ENCODE measurements at places on chromosomes 7 and 10. TPM values are rescaled to one million over a fixed set of nuclear protein-coding genes. Genes with fewer than 3 reads are reported as not detected.

- no peak for DNase-seq
Measured at GRCh38 chr10:69961881-69962745, 90.5 kb upstream of the MACROH2A2 start.

GRCh38 chr10:62748386-62748785 is 56.1 kb upstream of the ADO start:
- DNase-seq: no peak

DNA sequence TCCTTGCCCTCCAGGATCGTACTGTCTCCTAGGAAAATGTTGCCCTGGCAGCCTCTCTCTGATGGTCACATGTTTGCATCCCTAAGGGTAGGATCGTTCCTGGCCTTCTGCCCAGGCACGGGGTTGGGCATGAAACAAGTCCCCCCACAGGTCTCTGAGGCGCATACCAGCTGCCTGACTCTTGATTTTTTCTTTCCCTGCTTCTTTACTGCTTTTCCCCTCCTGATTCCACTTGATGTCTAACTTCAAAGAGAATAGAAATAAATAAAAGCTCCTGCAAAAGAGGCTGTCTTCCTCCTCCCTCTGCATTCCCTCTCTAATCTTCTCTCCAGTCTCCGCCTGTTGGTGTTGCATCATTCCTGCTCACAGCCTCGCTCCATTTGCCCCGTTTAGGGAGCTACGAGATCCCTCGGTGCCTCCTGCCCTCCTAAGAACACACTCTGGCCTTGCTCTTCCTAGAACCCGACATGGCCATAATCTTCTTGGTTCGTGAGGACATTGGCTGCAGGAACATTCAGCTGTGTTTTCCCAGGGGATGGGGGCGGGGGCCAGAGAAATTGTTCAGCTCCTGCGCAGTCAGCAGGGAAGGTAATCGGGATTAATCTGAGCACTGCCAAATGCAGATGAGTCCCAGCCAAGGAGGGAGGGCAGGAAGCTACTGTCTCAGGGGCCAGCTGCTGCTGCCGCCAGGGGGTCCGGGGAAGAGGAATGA is 26.0 kb downstream of the LEP start:
- DNase-seq: no peak

DNA sequence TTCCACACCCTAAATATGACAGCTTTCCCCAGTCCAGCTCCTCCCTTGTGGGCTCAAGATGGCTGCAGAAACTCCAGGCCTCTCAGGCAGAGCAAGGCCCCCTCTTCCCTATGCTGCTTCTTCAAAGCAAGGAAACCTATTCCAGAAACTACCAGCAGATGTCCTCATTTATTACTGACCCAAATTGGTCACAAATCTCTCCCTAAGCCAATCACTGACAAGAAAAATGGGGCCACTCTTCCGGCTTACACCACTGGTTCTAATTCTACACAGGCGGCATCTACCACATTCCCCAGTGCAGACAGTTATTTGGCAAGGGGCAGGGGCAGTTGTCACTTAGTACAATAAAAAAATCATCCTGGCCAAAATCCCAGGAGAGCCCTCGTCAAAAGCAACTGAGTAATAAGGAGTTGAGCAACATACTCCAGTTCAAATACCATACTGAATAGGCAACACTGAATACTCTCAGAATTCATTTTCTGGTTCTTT is 150.4 kb downstream of the SFMBT2 start:
- no peak for DNase-seq

DNA sequence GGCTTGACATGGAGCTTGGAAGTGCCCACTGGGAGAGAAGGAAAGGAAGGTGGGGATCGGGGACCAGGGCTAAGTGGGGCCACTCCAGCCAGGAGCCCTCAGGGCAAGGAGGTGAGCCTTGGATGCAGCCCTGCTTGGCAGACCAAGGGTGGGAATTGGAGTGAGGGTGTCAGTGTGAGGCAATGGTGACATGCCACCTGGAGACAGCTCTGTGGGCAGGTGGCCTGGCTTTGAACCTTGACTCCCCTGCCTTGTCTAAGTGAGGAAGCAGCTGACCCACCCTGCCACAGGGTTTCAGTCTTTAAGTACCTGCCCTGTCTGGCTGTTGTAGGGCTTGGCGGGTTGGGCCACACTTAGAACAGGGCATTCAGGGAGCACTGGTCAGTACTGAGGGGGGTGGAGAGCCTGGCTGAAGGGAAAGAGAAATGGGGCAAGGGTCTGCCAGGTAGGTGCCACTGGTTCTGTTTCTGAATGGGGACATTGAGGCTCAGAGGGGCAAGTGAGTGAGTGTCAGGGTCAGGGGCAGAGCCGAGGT is 4.8 kb downstream of the RAMP3 start:
- DNase-seq: peak; percentile 24

DNA sequence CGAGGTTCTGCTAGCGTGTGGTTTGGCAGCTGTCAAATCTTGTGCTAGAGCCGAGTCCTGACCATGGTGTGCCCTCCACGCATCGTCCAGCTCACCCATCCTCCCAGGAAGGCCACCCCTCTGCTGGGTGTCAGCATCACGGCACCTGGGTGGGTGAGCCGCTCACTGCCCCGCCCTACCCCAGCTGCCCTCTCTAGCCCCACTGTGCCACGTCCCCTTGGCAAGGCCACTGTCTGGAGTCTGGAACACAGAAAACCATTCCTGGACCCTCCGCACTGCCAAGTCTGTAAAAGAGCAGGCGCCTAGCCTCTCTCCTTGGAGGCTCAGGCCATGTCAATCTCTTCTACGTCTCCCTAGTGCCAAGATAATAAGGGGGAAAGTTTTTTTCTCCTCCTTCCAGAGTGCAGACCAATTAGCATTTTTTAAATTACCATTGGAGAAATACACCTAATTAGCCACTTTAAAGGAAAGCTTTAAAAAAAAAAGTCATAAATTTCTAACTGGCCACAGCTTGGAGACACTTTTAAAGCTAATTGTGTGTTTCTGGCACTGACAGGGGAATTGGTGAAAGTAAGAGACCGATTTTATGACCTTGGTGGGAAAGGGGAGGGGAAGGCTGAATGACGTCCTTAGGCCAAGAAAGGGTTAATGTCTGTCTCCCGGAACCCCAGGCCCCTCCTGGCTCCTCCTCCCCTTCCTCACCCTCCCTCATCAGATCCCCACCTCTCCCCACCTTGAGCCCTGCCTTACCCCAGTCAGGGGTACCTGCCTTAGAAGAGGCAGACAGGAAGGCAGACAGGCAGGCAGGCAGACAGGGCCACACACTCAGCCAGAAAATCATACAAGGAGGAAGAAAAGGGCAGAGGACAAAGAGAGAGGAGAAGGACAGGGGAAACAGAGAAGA is 151.2 kb downstream of the PLXNA4 start:
- no peak for DNase-seq

GRCh38 chr7:40015790-40016296 is 65.8 kb downstream of the CDK13 start:
- DNase-seq: no peak

- DNase-seq: no peak
Measured at GRCh38 chr7:28933846-28934320, 24.2 kb downstream of the TRIL start.

- no peak for DNase-seq
Measured at GRCh38 chr10:78672918-78673317, 395.8 kb upstream of the ZMIZ1 start.

GRCh38 chr7:129786825-129787563 is 165.8 kb downstream of the UBE2H start:
- no peak for DNase-seq

DNA sequence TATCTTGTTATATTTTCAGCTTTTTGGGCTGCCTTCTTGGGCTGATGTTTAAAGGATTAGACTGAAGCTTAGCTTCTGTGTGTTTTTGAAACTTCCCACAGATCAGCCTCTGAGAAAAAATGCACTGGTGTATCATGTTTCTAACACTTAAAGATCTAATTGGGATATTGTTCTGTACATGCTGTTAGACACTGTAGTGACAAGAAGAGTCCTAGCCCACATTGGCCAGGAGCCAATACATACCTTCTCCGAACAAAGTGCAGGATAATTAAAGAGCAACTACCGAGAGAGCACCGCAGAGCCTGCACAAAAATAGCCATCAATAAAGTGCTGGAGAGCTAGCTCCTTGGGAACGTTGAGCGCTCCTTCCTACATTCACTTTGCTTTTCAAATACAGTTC is 289.4 kb upstream of the SP8 start:
- no peak for DNase-seq

DNA sequence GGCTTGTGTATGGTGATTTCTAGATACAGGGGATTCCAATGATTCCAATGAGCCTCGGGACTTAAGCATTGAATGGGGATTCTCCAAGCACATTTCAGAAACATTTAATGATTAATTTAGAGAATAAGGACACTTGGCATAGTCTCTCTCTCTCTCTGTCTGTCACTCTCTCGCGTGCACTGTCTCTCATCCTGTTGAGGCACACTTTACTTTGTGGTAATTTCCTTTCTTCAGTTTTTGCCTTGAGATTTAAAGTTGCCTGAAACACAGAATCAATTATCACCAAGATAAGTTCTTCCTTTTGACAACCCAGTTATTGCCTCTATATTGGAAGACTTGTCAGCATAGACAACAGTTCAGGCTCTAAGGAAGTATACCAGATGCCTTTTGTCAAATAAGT is 131.6 kb downstream of the ARID5B start:
- no peak for DNase-seq

DNA sequence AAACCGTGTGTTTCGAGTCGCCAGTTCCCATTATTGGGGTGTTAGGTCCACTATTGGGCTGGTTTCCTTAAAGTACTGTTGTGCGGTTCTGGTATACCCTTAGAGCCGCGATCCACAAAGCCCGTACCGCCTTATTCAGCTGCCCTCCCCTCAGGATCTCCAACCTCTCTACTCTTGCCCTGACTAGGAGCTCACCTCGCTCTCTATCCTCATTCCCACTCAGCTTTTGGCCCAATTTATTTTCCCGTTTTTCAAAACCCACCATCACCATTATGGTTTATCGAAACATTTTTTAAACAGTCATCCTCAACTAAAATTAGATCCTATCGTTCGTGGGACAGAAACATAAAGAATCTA is 461 bp upstream of the ETV1 start:
- no peak for DNase-seq

GRCh38 chr10:29840516-29841276 is 205.9 kb upstream of the SVIL start:
- no peak for DNase-seq

DNA sequence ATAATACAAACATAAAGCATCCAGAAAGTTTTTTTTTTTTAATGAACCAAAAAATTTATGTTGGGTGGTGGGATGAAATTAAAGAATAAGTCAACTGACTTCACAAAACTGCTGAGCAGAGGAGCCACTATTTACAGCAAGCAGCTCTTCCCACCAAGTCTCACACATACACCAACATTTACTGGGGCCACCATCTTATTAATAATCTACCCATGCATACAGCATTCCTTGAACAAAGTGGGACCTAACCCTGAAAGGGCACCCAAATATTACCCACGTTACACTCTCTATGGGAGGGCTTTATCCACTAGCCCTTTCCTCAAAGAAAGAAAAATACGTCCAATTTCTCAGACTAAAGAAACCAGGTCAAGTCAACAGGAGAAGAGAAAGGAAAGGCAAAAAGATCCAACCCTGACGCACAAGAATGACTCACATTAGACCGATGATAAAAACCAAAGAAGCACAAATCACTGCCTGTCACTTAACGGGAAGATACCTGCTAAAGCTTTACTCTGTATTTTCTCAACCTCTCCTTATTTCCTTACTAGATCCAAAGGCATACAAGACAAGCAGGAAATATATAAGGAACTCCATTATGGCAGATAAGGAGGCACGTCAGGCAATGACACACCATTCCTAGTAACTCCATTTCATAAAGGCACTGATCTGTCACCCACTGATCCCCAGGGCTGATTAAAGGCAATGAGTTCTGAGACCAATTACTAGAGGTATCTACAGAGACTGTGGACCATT is 141.8 kb upstream of the ASAH2 start:
- no peak for DNase-seq

DNA sequence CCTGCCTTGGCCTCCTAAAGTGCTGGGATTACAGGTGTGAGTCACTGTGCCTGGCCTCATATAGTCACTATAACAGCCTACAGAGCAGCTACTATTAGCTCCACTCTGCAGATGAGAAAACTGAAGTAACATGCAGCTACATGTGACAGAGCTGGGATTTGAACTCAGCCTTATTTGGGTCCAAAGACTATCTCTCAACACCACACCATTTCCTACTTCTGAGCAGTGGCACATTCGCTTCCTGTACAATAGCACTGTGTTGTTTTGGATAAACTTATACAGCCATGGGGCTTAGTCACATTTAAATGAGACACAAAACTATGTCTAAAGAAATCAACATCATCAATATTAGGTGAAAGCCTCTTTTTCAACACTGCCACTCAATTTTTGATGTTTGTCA is 69.8 kb upstream of the DNAJB12 start:
- DNase-seq: no peak

- DNase-seq: no peak
Measured at GRCh38 chr10:129631006-129631405, 164.0 kb downstream of the MGMT start.

GRCh38 chr10:104336821-104337467 is 1.3 kb downstream of the ITPRIP start:
- no peak for DNase-seq

- DNase-seq: no peak
Measured at GRCh38 chr7:877312-878232, 1.2 kb downstream of the GET4 start.

GRCh38 chr7:17559388-17559787 is 260.9 kb downstream of the AHR start:
- no peak for DNase-seq

DNA sequence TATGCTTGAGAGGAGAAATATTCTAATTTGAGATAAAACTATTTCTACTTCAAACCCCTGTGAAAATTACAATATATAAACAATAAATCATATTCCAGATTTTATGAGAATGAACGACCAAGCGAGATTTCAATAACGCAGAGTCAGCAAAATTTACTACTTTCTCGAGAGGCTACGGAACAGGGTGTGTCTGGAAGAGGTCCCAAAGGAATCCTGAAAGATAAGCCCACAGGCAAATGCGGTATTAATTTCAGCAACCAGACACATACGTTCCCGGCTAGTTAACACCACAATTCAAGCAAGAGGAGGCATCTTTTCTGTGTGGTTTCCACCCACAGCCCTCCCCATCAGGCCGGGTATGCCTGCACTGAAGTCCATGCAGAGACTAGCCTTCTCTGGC is 26.4 kb downstream of the BEND7 start:
- DNase-seq: no peak

The SEPTIN7 gene
- total RNA-seq: 180 TPM

The FOXI2 gene
- total RNA-seq: not detected

The NKX2-3 gene
- total RNA-seq: not detected

The GPR15LG gene
- total RNA-seq: not detected

The UNCX gene
- not detected for total RNA-seq

The ACTR1A gene
- total RNA-seq: 88.0 TPM

The AKR1C1 gene
- 54.5 TPM for total RNA-seq

The STEAP2 gene
- total RNA-seq: 13.4 TPM

The CYP2C19 gene
- total RNA-seq: not detected

The CPA4 gene
- not detected for total RNA-seq

The PRKG1 gene
- total RNA-seq: 23.6 TPM

Data from lower lobe of right lung (tissue), 2 donors.